Astrocyte of the cerebellum (primary cell): ENCODE measurements at places on chromosomes 16 and 17.

DNA sequence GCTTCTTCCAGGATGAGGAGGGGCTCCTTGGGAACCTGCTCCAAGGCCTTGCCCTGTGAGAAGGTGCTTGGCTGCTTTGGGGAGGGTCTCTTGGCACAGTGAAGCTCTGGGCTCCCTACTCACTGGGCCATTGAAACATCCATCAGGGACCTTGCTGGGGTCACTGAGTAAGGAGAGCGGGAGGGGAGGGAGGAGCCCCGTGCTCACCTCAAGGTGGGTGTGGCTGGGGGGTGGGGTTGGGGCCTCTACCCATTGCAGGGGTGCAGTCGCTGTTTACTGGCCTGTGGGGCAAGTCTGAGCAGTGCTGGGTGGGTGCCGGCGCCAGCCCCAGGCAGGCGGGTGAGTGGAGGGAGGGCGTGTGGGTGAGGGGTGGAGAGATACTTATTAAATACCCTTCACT is 9.9 kb downstream of the TNS4 start:
- no peak for DNase-seq

GRCh38 chr16:66705790-66706505 is 9.4 kb upstream of the CMTM4 start:
- DNase-seq: no peak

- peak; percentile 53 for DNase-seq
These were observed 366.4 kb upstream of the DYNLRB2 start for GRCh38 chr16:80174416-80174815.

DNA sequence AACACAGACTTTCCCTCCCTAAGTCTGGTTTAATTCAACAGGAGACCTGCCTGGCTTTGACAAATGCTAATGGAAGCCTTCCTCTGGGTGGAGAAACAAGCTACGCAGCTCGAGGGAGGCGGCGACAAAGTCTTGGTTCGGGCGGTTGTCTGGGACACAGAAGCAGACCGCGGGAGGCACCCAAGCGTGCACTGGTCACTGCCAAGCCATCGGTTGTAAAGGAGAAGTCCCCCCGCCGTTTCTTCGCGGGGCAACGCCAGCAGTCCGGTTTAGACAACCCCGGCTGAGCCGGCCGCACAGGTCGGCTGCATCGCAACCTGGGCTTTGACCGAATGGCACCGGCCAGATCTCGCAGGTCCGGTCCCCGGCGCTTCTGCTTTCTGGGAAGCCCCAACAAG is 586 bp downstream of the GLYR1 start:
- DNase-seq: no peak

DNA sequence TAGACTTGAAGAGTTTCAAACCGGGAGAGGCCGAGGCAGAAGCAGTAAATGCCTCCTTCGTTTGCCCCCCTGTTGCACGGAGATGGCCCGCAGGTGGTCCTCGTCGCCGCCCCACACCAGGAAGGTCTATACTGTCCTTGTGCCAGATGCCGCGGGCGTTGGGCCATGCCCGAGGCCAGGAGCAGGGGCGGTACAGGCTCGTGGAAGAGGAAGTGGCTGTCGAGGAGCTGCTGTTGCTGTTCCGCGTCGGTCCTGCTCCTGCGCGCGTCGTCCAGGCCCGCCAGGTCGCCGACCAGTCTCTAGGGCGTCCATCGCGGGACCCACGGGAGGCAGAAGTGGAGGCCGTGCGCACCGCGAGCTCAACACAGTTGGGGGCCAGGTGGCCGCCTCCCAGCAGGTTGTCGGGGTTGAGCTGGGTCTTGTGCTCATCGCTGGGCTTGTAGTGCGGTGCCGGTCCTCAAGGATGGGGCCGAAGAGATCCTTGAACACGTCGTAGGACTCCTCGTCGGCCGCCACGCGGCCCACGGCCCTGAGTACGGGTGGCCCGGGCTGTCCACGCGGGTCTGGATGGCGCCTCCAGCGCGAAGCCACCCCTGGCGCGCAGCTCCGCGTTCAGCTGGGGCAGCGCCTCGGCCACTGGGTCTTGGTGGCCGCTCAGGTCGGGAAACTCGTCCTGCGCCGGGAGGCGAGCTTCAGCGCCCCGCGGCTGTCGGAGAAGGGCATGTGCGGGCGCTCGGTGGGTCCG is 13.1 kb upstream of the C16orf87 start:
- DNase-seq: no peak

GRCh38 chr16:68902003-68902968 is 59.0 kb downstream of the TANGO6 start:
- DNase-seq: peak; percentile 48

DNA sequence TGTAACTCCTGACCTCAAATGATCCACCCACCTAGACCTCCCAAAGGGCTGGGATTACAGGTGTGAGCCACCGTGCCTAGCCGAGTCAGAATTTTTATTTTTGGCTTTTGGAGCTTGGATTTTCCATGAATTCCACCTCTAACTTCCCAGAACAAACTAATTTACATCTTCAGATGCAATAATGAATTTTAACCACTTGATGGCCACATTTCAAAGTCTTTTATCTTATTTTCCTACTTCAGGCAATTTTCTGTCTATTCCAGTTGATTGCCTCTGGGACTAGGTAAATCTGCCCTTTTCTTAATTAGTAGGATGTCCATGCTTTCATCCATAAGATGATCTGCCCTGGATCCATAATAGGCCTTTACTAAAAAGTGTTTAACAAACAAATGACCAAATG is 156.4 kb upstream of the ANKFN1 start:
- no peak for DNase-seq

DNA sequence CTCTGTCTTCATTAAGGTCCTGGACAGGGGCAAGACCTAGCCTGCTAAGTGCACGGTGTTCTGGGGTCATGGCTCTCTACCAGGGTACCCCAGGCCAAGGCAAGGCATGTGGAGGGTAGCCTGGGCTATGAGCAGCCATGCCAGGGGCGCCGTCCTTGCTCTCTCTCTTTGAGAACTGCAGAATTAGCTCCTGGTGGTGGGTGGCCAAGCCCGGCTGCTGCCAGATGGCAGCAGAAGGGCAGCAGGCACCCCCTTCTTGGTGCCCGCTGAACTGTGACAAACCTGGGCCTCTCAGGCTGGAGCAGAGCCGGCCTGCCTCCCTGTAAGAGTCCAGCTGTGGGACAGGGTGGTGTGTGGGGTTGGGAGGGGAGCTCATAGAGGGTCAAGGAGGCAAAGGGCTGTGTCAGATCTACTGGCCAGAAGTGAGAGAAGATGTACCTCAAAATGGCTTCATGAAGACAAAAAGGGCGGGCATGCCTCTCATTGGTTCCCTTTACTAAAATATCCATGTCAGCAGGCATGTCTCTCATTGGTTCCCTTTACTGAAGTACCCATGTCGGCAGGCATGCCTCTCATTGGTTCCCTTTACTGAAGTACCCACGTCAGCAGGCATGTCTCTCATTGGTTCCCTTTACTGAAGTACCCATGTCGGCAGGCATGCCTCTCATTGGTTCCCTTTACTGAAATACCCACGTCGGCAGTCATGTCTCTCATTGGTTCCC is 81.7 kb upstream of the SDK2 start:
- DNase-seq: no peak

DNA sequence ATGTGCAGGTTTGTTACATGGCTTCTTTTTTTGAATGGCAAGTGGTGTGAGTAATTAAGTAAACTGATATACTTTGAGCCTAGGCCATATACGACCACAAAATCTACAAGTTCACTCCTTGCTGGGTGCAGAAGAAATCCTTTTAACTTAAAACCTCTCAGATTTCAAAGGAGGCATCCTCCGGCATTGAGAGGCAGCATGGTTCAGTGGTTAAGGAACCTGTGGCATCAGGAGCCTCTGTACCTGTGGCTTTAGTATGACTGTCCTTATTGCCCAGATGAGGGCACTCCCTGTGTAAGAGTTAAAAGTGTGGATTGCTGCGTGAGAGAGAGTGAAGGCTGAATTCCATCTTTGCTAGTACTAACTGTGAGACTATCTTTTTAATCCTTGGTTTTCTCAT is 3.3 kb downstream of the NLRP1 start:
- DNase-seq: no peak

- DNase-seq: no peak
These were observed 13.8 kb downstream of the IL34 start for GRCh38 chr16:70659953-70660671.

- no peak for DNase-seq
These were observed 806 bp upstream of the CYB561 start for GRCh38 chr17:63446753-63447470.

- DNase-seq: peak; percentile 41
These were observed 7.6 kb downstream of the AIPL1 start for GRCh38 chr17:6427279-6427781.

- no peak for DNase-seq
These were observed 15.4 kb upstream of the PABPN1L start for GRCh38 chr16:88881675-88882357.

DNA sequence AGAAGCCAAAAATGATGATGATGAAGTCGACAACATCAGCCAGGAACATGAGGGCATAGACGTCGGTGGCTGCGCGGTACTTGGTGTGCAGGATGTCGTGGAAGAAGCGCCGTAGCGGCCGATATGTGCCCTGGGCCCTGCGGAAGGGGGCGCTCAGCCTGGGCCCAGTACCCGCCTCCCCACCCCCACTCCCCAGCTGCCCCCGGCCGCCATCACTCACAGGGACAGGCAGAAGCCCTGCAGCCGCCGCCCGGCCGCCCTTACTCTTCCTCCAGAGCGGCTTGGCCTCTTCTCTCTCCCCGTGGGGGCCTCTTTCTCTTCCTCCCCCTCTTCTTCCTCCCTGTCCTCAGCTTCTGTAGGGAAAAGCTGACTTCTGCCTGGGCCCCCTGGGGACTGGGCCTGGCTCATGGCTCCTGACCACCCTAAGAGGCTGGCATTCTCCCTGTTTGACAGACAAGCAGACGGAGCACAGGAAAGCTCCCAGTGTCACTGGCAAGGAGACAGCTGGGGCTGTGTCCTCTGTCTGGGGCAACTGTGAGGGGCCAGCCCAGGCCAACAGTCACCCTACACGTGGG is 14.2 kb downstream of the CTU2 start:
- DNase-seq: no peak

DNA sequence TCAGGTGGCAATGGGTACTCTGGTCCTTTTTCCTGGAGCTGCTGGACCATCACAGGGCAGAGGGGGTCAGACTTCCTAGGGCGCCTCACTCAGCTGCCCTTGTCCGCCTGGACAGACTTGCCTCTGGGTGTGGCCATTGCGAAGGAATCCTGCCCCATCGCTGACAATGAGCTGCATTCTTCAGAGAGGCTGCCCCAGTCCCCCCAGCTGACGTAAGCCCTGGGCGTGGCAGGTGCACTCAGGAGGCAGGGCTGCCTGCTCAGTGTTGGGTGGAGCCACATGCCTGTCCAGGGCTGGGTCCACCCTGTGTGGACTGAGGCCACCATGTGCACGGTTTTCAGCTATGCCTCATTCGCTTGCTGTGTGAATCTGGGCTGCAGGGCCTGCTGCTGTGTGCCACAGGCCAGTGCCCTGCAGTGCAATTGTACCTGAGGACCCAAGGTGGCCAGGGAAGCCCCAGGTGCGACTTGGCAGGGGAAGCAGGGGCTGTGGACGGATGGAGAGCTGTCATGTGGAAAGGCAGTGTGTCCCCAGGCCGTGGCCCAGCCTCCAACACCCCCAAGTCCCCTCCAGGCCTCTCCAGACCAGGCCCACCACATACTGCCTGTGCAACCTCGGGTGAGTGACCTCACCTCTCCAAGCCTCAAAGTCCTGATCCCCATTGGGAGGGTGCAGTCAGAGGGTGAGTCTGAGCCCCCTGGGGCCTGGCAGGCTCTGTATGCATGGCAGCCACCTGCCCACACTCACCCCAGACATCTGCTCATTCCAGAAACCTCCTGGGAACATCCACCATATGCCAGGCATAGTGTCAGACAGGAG is 14.0 kb upstream of the MPRIP start:
- DNase-seq: no peak

DNA sequence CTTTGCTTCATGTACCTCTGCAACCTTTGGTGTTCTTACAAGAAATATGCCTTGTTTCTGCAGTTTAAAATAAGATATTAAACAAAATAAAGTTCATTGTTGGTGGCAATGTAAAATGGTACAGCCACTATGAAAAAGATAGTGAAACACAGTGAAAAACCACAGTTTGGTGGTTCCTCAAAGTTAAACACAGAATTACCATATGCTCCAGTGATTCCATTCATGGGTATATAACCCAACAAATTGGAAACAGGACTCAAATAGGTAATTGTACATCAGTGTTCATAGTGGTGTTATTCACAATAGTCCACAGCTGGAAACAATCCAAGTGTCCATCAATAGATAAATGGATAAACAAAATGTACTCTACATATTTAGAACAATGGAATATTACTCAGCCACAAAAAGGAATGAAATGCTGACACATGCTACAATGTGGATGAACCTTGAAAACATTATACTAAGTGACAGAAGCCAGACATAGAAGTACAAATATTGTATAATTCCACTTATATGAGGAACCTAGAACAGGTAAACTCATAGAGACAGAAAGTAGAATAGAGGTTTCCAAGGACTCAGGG is 49.2 kb downstream of the CUEDC1 start:
- DNase-seq: peak; percentile 45
